M059J (cell line): ENCODE measurements at places on chromosomes 5 and 9. TPM values are rescaled to one million over a fixed set of nuclear protein-coding genes. Genes with fewer than 3 reads are reported as not detected.

DNA sequence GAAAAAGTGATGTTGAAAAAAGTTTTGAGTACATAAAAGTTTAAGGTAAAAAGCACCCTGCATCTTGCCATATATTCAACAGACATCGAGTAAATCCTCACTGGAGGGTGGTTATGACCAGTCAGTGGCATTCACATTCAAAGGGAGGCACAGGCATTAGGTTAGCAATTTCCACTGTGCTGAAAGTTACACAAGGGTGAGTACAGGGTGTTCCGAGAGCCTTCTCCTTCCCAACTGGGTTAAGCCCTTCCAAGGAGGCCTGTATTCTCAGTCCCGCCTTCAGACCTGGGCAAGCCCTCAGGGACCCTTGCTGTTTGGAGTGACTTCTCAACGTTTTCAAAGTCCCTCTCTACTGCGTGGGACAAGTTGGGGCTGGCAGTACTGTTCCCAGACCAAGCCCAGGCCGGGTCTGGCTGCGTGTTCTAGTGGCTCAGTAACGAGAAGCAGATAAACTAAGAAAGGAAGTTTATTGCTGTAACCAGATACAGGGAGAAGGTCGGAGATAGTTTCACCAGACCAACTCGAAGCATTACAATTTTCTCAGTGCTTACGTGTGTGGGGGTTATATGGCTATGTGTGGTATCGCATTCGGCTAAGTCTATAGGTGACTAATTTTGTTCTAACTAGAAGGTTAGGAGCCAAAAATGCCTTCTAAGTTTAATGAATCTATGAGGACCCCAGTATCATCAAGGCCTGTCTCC, 13.0 kb upstream of the SETX start:
- DNase-seq: no peak

DNA sequence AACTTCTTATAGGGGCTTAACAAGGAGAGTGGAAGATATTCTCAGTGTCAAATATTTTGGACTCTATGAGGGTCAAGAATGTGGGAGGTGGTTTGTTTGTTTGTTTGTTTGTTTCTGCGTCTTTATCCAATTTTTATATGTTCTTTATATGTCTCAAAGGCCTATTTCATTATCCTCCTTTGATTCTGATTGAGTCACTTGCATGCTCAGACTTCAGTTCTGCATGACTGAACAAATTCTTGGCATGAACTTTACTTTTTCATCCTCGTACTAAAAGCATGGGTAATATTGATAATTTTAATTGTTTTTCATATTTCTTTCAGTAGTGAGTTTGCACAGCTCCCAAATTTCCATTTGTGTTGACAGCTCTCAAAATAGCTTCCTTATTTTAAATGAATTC, 19.2 kb upstream of the ERBIN start:
- peak; percentile 76 for DNase-seq

DNA sequence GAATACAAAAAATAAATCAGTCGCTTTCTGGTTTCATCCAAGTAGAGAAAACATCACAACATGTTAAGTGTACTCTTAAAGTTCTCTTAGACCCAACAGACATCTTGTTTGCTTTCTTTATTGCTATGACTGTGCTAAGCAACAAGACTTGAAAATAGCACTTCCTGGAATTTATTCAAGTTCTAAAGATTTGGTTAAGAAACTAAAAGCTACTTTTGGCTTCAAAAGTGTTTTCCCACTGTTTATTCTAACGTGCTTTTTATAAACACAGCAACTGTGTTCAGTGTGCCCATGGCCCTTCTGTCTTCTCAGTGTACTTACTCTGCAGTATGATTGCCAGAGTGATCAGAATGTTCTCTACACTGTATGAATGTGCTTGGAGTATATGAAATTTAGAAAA, 109.8 kb downstream of the GIN1 start:
- peak; percentile 35 for DNase-seq

- peak; percentile 28 for DNase-seq
These were observed 124.2 kb downstream of the PTTG1 start for GRCh38 chr5:160545832-160546231.

- peak; percentile 91 for DNase-seq
These were observed at the start of the genes CRAT and PTPA for GRCh38 chr9:129110740-129111527. CRAT (minus strand) TSS chr9:129110793; CDS start chr9:129110509, 284 bp downstream. PTPA (plus strand) TSS chr9:129111415; CDS start chr9:129111601, 186 bp downstream.

DNA sequence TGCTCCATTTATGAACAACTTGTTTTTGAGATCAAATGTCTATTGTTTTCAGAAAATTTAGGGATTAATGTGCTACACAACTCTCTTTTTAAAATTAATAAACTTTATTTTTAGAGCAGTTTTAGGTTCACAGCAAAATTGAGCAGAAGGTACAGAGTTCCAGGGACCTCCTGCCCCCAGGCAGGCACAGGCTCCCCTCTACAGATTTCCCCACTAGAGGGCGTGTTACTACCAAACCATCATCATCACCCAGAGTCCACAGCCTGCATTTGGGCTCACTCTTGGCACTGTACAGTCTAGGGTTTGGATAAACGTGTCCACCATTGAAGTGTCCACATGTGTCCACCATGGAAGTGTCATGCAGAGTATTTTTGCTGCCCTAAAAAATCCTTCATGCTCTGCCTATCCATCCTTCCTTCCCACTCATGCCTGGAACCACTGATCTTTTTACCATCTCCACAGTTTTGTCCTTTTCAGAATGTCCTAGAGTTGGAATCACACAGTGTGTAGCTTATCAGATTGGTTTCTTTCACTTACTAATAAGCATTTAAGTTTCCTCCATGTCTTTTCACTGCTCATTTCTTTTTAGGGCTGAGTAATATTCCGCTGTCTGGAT, 61.7 kb downstream of the MRPL36 start:
- peak; percentile 37 for DNase-seq

- DNase-seq: no peak
These were observed 159.0 kb downstream of the NR2F1-AS1 start for GRCh38 chr5:93421987-93422401.

The TMEM174 gene
- total RNA-seq: not detected in 2 replicates

- DNase-seq: peak; percentile 38
These were observed 19.3 kb upstream of the RAPGEF1 start for GRCh38 chr9:131759017-131759647.
